Endodermal cell (in vitro differentiated cells): ENCODE measurements at places on chromosomes 5 and 9. TPM values are rescaled to one million over a fixed set of nuclear protein-coding genes. Genes with fewer than 3 reads are reported as not detected.

GRCh38 chr5:15334551-15335266 is 165.3 kb upstream of the FBXL7 start:
- H3K36me3 ChIP-seq, result no peaks in the 10 kb centered on the region
- H3K4me3 ChIP-seq, result no peak overlapping the region
- no peak overlapping the region for H3K27ac ChIP-seq

DNA sequence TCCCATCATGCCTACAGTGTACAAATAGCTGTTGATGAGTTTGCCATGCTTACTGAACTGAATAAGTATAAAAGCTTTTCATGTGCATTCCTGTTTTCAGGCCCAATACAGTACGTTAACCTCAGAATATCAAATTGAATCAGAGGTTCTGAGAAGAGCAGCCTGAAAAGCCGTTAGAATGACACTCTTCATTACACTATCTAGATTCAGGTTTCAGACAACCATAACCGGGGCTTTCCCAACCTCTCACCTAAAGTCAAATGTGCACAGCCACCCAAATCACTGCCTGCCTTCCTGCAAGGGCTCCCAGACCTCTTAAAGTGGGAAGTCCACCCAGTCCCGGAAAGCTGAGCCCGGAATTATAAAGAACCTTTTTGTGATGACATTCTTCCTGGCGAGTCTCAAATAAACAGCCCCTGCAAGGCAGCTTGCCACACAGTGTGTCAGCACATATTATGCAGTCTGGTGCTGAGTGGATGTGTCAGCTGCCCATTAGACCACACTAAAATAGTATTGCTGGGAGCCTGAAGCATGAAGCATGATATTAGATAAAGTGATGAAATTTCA is 245.8 kb downstream of the TLE4 start:
- H3K36me3 ChIP-seq, result no peaks in the 10 kb centered on the region
- no peaks in the 10 kb centered on the region for H3K27me3 ChIP-seq
- no peak overlapping the region for H3K27ac ChIP-seq
- no peak overlapping the region for H3K4me3 ChIP-seq

DNA sequence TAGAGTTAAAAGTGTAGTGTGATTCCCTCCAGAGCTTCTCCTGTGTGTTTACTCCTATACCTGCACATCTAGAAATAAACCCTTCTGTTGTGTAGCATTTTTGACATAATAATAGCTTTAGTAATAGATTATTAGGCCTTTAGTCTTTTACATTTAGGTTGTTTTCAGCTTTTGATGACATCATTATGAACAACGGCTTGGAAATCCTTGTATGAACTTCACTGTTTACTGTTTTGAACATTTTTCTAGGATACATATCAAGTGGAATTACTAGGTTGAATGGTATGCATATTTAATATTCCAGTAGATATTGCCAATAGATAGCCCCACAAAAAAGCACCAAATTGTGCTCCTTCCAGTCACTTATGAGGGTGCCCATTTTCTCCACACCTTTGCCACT is 174.0 kb downstream of the ARHGAP26 start:
- no peak overlapping the region for H3K4me3 ChIP-seq
- H3K36me3 ChIP-seq, result no peaks in the 10 kb centered on the region
- H3K27ac ChIP-seq, result no peak overlapping the region
- H3K27me3 ChIP-seq, result no peaks in the 10 kb centered on the region

- DNase-seq, result no peak
- H3K27me3 ChIP-seq, result no peaks in the 10 kb centered on the region
- no peaks in the 10 kb centered on the region for H3K36me3 ChIP-seq
Observed at GRCh38 chr9:132461281-132461896, 51.4 kb downstream of the CFAP77 start.

DNA sequence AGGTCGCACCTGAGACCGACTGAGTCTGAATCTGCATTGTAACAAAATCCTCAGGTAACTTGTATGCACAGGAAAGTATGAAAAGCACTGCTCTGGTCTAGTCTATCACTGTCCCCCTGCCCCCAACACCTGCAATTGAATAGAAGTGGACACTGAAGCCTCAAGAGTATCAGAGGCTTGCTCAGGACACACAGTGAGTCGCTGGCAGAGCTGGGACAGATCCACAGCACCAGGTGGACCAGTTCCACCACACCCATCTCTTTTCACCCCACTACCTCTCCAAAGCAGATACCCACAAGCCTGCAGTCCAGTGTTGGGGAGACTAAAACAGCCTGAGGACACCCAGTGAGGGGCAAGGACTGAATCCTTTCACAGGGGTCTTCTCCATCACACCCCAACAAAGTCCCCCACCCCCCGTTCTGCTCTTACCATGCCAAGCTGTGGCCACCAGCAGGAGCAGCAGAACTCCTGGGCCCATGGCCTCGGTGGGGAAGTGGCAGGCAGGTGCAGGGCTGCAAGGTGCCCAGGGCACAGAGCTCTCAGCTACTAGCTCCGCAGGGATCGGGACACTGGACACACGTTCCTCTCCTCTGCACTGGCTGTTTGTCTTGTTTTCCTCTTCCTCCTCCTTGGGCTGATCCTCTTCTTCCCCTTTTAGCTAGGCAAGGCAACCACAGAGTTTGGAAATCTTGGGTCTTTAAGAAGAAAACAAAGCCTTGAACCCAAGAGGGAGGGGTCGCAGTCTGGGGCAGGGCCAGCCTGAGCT is at the start of gene CSF1R:
Gene CSF1R (minus strand): TSS at position 605 of the 766 bp plus-strand sequence. CDS start 127 bp downstream, at position 478.
- H3K27me3 ChIP-seq, result peaks cover 16% of the 10 kb centered on the region
- H3K36me3 ChIP-seq, result no peaks in the 10 kb centered on the region
- H3K4me3 ChIP-seq, result no peak within 1 kb of the TSS
- peaks cover 19% of the 10 kb centered on the region for H3K4me1 ChIP-seq
- no peak within 1 kb of the TSS for H3K27ac ChIP-seq
- DNase-seq, result peak; percentile 36

GRCh38 chr5:33934176-33934575 is 2.0 kb upstream of the RXFP3 start:
- no peaks in the 10 kb centered on the region for H3K36me3 ChIP-seq
- no peak for DNase-seq
- H3K27ac ChIP-seq, result no peak overlapping the region
- peaks cover 16% of the 10 kb centered on the region for H3K4me1 ChIP-seq
- no peak overlapping the region for H3K4me3 ChIP-seq

ANKDD1B gene
- total RNA-seq, result 1.9 to 4.9 TPM (median 4.6 TPM) in 3 replicates

DNA sequence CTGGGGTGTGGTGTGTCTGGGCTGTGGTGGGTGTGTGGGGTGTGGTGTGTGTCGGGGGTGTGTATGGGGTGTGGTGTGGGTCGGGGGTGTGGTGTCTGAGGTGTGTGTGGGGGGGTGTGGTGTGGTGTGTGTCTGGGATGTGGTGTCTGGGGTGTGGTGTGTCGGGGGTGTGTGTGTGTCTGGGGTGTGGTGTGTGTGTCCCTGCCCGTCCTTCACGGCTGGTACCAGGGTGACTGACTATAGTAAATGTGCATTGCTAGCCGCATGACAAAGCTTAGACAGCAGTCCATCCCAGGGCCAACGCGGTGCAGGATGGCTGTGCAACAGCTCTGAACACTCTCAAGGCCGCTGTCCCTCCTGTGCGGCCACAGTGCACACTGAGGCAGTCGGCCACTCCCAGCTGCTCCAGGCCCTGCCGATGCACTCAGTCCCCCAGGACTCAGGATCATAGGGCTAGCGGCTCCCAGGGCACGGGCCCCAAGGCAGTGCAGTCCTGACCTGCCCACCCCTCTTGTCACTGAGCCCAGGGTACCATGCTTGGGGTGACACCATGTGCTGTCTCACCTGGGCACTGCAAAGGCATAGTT is 54.0 kb downstream of the SECISBP2 start:
- no peaks in the 10 kb centered on the region for H3K4me1 ChIP-seq
- no peaks in the 10 kb centered on the region for H3K36me3 ChIP-seq
- H3K4me3 ChIP-seq, result no peak overlapping the region
- H3K27me3 ChIP-seq, result no peaks in the 10 kb centered on the region

GRCh38 chr5:8366266-8366665 is 497.3 kb downstream of the MTRR start:
- H3K4me1 ChIP-seq, result peaks cover 4% of the 10 kb centered on the region
- H3K27ac ChIP-seq, result peak overlapping the region; percentile 16
- no peak for DNase-seq
- no peaks in the 10 kb centered on the region for H3K36me3 ChIP-seq
- H3K4me3 ChIP-seq, result no peak overlapping the region

BTF3 gene
- total RNA-seq, result 644 to 692 TPM (median 671 TPM) in 3 replicates

JAKMIP2 gene
- 6.9 and 7.1 TPM in 2 replicates for total RNA-seq

DNA sequence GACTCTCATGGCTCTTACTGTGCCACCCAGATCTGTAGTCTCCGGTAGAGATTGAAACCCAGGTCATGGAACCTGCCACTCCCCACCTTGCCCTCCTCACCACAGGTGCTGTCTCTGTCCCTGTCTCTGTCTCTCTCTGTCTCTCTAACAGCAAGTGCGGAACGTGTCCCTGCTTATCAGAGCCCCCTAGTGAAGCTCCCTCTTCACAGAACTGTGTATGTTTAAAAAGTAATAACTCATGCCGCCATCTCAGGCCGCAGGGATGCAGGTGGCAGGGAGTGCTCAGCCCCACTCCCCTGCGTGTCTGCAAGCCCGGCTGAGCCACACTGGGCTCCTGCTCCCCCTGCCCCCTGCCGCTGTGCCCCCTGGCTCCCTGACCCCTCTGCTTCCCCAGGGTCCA is 43.8 kb downstream of the UNC5A start:
- no peaks in the 10 kb centered on the region for H3K4me1 ChIP-seq
- H3K27ac ChIP-seq, result no peak overlapping the region
- H3K36me3 ChIP-seq, result no peaks in the 10 kb centered on the region
- no peak for DNase-seq

GRCh38 chr5:40333459-40334241 is 346.1 kb upstream of the PTGER4 start:
- H3K36me3 ChIP-seq, result no peaks in the 10 kb centered on the region
- no peak overlapping the region for H3K27ac ChIP-seq
- H3K4me1 ChIP-seq, result no peaks in the 10 kb centered on the region
- no peak overlapping the region for H3K4me3 ChIP-seq
- DNase-seq, result no peak
- H3K27me3 ChIP-seq, result no peaks in the 10 kb centered on the region

MEIKIN gene
- total RNA-seq, result not detected in 2 replicates

IFNA13 gene
- not detected in 3 replicates for total RNA-seq

DNA sequence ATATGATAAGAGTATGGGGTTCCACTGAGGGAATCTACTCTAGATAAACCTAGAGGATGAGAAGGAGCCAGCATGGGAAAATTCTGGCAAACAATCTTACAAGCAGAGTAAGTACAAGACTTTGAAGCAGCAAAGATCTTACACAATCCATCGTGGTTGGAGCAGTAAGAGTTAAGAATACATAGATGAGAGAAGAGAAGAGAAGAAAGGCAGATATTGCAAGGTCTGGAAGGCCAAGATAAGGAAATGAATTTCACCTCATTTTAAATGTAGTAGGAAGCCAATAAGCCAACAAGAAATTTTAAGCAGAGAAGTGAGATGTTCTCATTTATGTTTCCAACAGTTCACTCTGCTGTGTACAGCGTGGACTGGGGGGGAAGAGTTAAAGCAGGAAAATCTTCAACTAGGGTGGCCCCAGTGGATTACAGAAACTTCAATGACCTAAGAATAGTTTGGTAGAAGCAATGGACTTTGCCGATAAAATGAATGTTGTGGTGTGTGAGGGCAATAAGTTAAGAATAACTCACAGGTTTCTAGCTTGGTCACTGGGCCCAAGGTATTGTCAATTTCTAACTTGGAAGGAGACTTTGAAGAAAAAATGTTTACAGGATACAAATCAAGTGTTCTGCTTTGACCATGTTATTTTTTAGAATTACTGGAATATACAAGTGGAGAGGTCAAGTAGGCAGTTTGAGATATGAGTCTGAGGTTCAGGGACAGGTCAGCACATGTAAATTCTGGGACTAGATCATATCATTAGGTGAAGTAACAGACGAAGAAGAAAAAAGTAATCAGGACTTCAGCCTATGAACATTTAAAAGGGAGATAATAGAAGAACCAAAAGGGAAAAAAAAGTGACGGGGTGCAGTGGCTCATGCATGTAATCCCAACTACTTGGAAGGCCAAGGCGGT is 12.1 kb upstream of the ISOC1 start:
- no peak overlapping the region for H3K4me3 ChIP-seq
- no peak for DNase-seq
- H3K27ac ChIP-seq, result no peak overlapping the region

DNA sequence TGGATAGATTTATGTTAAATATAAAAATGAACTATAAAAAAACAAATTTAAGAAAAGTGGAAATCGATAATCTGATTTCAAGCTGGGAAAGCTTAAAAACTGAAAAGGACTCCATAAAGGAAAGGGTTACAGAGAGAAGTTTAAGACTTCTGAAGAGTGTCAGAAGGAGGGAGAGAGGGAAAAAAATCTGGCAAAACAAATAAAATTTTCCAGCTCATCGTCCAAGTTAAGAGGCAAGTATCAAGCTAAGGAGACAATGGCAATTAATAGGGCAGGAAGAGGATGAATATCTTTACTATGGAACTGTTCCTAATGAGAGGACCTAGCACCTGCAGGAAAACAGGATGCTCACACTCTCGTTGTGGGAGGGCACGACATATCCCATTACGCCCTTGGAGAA is 20.5 kb upstream of the HEXB start:
- H3K27ac ChIP-seq, result no peak overlapping the region
- H3K4me3 ChIP-seq, result no peak overlapping the region
- H3K27me3 ChIP-seq, result no peaks in the 10 kb centered on the region
- H3K36me3 ChIP-seq, result no peaks in the 10 kb centered on the region
- DNase-seq, result no peak
- H3K4me1 ChIP-seq, result no peaks in the 10 kb centered on the region

- DNase-seq, result peak; percentile 80
- H3K27ac ChIP-seq, result peak overlapping the region; percentile 59
- H3K4me1 ChIP-seq, result peaks cover 9% of the 10 kb centered on the region
- no peaks in the 10 kb centered on the region for H3K36me3 ChIP-seq
- H3K27me3 ChIP-seq, result no peaks in the 10 kb centered on the region
Observed at GRCh38 chr9:69307446-69308205, 17.4 kb upstream of the ENTREP1 start.

DNA sequence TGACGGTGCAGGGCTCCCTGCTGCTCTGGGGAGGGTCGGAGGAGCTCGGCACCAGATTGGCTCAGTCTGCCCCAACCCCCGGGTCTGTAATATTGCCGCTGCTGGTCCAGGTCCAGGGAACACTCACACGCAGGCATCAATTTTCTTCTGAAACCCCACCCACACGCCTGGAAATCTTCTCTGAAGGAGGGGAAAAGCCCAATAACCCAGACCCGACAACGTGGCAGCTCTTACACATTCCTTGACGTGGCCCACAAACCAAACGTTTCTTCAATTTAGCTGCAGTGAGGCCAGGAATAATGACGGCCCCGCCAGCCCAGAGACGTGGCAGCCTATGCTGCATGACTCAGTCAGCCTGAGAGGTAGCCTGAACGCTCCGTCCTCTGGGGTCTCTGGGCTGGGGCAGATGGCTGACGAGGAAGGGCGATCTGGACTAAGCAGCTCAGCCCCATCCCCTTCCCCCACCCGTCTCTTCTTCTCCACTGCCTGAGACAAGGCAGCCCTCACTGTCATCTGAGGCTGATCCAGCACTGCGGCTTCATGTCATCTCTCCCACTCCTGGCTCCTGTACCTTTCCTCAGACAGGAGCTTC is 9.9 kb upstream of the SPARC start:
- H3K4me1 ChIP-seq, result peaks cover 25% of the 10 kb centered on the region
- H3K27ac ChIP-seq, result peak overlapping the region; percentile 65
- no peaks in the 10 kb centered on the region for H3K27me3 ChIP-seq
- peak; percentile 80 for DNase-seq

- DNase-seq, result no peak
- no peaks in the 10 kb centered on the region for H3K27me3 ChIP-seq
- H3K4me3 ChIP-seq, result no peak overlapping the region
- H3K36me3 ChIP-seq, result no peaks in the 10 kb centered on the region
- H3K27ac ChIP-seq, result no peak overlapping the region
Observed at GRCh38 chr9:123455187-123455586, 99.2 kb downstream of the CRB2 start.
